ENCODE measurements at places on chromosomes 5 and 9.

GRCh38 chr9:18606846-18607245, 132.9 kb downstream of the ADAMTSL1 start:
- no peak for DNase-seq

- DNase-seq: no peak
These were observed 103.4 kb upstream of the GNA14 start for GRCh38 chr9:77751341-77752091.

GRCh38 chr9:113153599-113153998, 2.8 kb downstream of the SLC31A2 start:
- no peak for DNase-seq

DNA sequence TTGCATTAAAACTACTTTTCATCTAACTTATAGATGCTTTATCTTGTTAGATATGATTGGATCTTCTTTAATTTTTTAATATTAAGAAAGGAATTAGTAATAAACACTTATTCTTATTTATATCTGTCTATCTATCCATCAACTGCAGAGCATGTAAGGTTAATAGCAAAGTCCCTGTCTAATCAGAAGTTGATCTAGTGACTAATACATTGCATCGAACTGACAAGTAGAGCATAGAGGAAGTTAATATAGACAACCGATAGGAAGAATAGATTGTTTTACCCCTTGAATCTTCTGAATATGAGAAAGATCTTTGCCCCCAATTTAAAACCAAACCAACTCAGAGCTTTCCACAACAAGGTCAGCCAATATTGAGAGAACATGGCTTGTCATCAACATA, 862.0 kb upstream of the CDH6 start:
- no peak for DNase-seq

GRCh38 chr5:143235423-143235822, 168.1 kb downstream of the NR3C1 start:
- DNase-seq: no peak

DNA sequence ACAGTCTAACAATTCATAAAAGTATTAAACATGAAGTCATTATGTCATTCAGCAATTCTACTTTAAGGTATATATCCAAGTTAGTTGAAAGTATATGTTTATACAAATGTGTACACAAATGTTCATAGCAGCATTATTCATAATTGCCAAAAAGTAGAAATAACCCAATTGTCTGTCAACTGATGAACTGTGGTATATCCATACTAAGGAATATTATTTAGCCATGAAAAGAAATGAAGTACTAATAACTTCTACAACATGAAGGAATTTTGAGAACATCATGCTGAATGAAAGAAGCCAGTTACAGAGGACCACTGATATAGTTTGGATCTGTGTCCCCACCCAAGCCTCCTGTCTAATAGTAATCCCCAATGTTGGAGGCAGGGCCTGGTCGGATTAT, 224.3 kb downstream of the SPATA31D1 start:
- no peak for DNase-seq

DNA sequence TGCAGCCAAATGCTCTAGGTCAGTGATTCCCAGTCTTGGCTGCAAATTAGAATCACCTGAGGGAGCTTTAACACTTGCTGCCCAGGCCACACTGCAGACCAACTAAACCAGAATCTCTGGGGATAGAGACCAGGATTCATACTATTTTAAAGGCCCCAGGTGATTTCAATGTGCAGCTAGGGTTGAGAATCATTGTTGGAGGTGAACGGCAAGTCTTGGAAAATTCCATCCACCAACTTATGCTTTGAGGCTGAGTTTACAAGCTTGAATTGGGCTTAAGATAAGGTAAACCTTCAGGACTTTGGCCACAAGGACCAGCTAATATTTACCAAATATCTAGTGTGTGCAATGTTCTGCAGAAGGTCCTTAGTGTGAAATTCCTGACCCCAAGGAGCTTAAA, 27.5 kb downstream of the SLIT3 start:
- DNase-seq: no peak

GRCh38 chr9:98801969-98802371, 5.5 kb upstream of the GALNT12 start:
- no peak for DNase-seq

GRCh38 chr9:71895955-71896354, 15.0 kb downstream of the ABHD17B start:
- DNase-seq: no peak

DNA sequence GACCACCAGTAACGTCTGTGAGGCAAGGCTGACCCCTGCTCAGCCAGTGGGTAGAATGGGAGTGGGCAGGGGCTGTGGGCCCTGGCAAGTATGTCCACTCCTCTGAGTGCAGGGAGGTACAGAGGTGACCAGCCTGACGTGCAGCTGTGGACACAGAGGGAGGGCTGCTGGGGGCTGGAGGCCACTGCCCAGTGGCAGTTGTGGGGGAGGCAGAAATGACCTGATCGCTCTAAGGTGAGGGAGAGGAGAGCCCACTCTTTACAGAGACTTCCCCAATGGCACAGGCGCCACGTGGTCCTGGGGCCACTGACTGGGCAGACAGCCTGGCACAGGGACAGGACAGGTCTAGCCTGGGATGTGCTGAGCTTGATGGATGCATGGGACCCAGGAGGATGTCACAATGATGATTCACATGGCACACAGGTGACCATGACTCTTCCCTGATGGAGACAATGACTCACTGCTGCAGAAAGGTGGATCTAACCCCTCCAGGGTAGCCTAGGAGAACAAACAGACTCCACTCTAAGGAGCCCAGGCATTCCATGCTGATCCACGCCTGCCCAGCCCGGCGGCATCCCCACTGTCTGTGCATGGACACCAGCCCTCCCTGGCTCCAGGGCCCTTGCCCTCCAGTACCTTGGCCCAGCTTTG, 7.7 kb downstream of the LPCAT1 start:
- no peak for DNase-seq

- DNase-seq: no peak
These were observed 83.1 kb downstream of the FER start for GRCh38 chr5:108830705-108831276.

DNA sequence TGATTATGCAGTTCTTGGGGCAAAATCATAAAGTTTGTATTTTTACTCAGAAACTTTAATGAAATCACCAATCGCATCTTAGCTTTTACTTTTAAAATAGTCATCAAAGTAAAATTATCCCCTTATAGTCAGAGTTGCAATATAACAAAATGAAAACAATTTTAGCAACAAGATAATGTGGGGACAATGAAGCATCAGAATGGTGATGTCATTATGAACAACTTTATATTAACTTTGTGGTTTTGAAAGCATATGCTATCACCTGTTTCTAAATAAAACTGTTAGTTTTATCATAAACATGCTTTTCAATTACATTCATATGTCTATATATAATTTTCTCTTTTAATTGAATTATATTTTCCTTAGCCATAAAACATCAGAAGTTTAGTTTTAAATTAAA, 856.8 kb downstream of the CDH9 start:
- no peak for DNase-seq

- DNase-seq: no peak
These were observed 7.8 kb downstream of the HSPA4 start for GRCh38 chr5:133059621-133060020.

- DNase-seq: no peak
These were observed 64.1 kb downstream of the SEMA4D start for GRCh38 chr9:89433826-89434225.

- no peak for DNase-seq
These were observed 160.1 kb downstream of the ROR2 start for GRCh38 chr9:91789941-91790340.

DNA sequence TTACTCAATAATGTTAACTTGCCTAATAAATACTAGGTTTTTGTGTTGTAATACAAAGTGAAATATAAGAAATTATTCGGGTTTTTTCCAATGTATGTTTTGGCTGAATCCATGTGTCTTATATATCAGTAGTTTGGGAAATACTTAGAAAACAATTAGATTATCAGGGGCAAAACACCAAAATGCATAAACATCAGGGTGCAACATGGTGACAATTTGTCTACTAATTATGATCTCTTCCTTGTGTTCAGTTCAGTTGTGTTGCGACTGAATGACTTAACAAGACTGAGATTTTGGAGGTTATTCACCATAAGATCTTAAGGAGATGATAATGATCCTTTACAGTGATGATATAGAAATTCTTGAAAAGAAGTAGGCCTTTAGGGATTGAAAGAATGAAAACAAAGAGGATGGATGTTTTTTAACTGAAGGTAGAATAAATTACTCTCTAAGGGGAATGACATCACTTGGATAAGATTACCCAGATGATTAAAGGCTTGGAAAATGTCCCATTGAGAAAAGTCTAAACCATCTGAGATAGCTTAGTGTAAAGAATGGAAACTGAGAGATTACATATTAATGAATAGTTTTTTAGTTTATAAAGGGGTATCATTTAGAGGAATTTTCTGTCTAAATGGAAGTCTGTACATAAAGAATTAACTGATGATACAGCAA, 415.8 kb downstream of the SPATA31D1 start:
- no peak for DNase-seq

- DNase-seq: no peak
These were observed 64.5 kb downstream of the COL15A1 start for GRCh38 chr9:99008203-99008602.

- DNase-seq: no peak
These were observed 40.2 kb downstream of the RCL1 start for GRCh38 chr9:4832786-4833579.

Data from T-helper 22 cell (primary cell).